ENCODE measurements at places on chromosomes 5 and 9.

DNA sequence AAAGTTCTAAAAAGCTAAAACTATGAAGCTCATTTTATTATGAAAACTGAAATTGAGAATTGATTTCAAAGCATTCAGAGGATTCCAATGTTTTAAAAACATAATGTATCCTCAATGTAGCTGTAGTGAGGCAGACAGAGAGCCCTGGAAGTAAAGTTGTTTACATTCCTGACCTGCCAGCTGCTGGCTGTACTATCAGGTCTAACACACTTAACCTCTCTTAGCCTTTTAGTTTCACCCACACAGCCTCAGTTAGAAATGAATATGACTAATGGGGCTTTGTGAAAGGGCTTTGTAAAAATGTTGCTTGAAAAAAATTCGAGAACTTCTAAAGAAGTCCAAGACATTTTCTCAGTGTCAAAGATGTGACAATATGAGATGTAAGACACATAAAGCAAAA lies 122.6 kb downstream of the FBXL17 start:
- no peak for DNase-seq

DNA sequence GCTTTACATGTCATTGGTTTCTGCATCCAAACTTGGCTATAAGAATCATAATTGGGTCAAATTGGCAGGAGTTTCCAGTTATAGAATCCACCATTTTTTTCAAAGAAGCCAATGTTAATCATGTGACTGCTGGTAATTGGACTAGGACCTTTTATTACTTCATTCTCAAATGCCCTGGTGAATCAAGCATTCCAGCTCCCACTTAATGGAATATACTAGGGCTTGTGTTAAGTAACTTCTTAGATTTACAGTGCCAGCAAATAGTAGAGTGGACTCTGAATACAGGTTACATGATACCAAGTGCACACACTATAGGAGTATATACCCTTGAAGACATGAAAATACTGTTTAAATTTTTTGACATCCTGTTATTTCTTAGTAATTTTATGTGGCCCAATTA lies 96.7 kb downstream of the NUDT12 start:
- no peak for DNase-seq

DNA sequence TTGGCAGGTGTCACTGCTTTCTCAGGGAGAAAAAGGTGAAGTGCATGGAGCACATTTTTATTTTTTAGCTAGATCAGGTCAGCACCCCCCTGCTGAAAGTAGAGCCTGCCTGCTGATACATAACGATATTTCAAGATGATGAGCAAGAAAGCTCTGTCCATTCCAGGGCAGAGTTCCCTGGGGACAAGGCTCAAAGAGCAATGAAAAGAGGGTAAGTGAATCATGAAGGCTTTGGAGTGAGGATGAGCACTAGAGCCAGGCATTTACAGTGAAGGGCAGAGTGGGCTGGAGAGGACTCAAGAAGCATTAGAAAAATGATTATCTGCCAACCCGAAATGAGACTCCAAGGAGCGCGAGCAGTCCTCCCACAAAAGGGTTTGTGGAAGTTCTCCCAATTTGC lies 345.7 kb downstream of the TLE4 start:
- DNase-seq: no peak

- no peak for DNase-seq
Observed at GRCh38 chr5:167993771-167994170, 297.7 kb upstream of the WWC1 start.

DNA sequence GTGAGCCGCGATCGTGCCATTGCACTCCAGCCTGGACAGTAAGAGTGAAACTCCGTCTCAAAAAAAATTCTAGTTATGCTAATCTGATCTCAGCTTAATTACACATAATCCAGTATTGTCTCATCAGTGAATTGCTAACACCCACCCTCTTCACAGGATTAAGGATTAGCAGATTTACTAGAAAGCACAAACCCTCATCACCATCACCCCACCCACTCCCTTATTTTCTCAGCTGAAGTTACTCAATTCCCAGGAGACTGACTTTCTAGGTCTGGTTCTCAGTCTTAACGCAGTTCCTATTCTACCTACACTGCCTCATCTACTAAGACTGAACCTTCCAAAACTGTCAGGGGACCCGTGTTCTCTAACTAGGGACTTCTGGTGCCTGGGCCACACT lies 9.0 kb downstream of the TOR1B start:
- DNase-seq: no peak

DNA sequence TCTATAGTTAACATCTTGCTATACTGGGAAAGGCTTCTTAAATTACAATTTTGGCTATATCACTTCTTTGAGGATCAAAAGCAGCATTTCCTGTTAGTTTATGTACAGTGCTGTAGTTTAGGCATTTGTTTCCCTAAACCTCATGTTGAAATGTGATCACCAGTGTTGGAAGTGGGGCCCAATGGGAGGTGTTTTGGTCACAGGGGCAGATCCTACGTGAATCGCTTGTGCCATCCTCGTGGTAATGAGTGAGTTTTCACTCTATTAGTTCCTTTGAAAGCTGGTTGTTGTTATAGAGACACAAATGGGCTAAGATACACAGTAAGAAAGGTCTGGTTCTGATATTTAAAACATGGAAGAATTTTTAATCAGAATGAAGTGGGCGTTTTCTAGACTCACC lies 5.8 kb downstream of the ACTL7A start:
- DNase-seq: no peak

- DNase-seq: no peak
Observed at GRCh38 chr9:127569886-127570401, 42.1 kb upstream of the STXBP1 start.

DNA sequence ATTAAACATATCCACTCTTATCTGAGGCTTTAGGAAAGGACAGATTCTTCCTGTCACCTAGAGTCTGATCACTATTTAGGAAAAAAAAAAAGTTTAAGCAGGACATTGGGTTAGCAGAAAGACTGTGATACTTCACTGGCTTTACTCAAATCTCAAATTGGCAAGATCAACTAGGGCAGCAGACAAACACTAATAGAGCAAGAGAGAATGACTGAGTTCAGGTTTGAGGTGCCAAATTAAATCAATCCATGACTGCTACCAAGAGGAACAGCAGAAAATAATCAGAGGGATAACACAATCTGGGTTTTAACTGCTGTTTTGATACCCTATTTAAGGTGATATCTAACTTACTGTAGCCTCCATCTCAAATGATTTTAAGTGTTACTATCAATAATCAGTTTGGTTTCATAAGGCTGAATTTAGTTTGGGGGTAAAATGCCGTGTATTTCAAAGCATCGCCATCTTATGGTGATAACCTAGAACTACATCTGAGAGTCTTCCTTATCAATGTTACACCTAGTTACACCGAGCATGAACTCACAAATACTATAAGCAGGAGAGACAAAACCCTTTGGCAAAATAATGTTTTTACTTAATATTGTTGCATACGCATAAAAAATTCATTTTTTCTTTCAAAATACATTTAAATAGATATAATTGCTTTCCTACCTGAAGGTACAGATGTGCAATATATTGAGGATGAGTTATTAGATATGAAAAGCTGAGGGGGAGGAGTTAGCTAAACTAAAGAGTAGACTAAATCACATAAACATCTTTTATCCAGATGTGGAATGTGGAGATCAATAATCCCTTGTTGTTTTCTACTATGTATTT lies 286.4 kb upstream of the CDH12 start:
- no peak for DNase-seq

- DNase-seq: no peak
Observed at GRCh38 chr5:65907135-65907534, 19.2 kb upstream of the ERBIN start.

GRCh38 chr9:4837261-4838188 lies 44.8 kb downstream of the RCL1 start:
- DNase-seq: no peak

GRCh38 chr5:141669520-141669919 lies 12.5 kb downstream of the ARAP3 start:
- DNase-seq: no peak

DNA sequence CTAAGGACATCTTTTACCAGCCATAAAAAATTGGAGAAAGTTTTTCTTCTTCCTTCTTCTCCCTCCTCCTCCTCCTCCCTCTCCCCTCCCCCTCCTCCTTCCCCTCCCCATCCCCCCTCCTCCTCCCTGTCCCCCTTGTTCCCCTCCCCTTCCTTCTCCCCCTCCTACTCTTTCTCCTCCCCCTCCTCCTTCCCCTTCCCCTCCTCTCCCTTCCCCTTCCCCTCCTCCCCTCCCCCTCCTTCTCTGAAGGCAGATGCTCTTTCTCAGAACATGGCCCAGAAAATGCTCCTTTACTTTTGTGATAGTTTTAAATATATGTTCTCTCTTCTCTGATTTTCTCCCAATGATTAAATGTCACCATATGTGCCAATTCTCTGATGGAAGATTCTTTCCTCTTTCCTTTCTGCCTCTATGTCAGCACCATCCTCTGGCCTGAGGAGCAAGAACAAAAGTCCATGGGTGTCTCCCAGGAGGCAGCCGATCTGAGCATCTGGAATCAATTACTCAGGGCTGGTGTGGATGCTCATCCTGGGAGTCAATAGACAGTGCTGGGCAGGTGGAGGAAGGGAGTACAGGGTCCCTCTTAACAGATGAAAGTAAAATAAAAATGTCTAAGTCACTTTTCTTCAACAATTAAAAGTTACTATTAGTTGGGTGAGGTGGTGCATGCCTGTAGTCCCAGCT lies 63.0 kb upstream of the GNA14 start:
- no peak for DNase-seq

- no peak for DNase-seq
Observed at GRCh38 chr9:6910032-6910431, 152.3 kb downstream of the KDM4C start.

- DNase-seq: no peak
Observed at GRCh38 chr9:110192531-110193261, 15.3 kb downstream of the C9orf152 start.

- DNase-seq: no peak
Observed at GRCh38 chr5:17037751-17038150, 101.7 kb upstream of the MYO10 start.

DNA sequence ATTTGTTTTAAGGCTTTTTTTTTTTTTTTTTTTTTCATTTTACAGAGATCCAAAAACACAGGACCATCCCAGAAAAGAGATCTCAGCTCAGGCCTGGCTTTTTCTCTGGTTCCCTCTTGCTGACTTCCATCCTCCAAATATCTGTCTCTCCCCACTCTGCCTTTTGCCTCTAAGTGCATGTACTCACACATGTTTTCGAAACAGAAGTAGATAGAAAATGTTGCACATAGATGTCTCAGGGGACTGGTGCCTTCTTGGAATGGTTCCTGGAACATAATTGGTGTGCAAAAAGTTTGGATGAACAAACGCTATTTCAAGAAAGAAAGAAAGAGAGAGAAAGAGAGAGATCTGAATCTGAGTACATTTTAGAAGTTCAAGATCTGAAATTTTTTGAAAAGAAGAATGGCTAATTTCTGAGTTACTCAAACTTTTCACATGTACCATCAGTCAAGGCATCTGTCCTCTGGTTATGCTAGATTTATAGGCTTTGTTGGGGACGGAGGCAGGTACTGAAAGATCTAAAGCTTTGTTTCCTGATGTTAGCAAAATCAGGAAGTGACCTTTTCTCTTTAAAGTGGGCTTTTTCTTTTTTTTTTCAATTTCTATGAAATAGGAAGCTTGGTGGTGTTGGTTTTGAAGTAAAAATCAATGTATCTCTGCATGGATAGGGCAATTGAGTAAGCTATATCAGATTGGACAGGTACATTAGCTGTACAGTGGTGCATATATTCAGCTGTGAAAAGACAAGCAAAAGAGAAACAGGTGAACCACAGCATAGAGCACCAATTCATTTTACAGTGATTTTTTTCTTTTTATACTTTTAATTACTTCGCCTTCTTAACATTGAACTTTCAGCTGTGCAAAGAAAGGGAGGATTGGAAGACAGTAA lies 8.5 kb upstream of the TNFSF8 start:
- no peak for DNase-seq

- DNase-seq: no peak
Observed at GRCh38 chr9:132970324-132971062, 8.0 kb upstream of the GFI1B start.

DNA sequence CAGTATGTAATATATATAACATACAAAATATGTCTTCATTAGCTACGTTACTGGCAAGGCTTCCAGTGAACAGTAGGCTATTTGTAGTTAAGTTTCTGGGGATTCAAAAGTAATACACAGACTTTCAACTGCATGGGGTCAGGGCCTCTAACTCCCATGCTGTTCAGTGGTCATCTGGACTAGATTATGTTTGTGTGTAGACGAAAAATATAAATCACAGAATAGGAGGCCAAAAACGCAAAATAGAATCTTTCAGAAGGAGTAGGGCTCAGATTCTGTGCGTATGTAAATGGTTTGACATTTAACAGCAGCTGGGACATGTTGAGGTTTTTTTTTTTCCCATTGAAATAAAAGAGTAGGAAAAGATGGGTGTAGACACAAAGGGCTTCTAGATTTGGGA lies 1048.7 kb upstream of the WWC1 start:
- no peak for DNase-seq
